ENCODE measurements at places on chromosomes 3 and 15. TPM values are rescaled to one million over a fixed set of nuclear protein-coding genes. Genes with fewer than 3 reads are reported as not detected.

- DNase-seq = no peak
Observed at GRCh38 chr3:188279502-188280335, 125.8 kb downstream of the LPP start.

DNA sequence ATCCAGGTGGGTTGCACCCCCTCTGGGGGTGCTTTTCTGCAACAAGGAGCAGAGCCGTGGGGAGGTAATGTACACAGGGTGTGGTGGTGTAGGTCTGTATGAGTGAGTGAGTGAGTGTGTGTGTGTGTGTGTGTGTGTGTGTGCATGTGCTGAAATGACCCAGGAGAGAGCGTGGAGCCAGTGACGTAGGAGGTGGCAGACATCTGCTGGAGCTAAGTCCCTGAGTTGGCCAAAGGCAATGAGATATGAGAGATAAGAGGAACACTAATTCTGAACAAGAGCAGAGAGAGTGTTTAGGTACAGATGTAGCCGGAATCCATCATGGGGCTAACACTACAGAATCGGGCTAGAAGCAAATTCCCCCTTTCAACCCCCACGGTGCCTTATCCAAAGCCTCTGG is 27.6 kb downstream of the BDH1 start:
- no peak for DNase-seq

GRCh38 chr3:58521917-58522631 is 14.9 kb downstream of the ACOX2 start:
- no peak for DNase-seq

CCDC33 gene
- 0.84 TPM for total RNA-seq

TYRO3 gene
- total RNA-seq = 106 TPM

DNA sequence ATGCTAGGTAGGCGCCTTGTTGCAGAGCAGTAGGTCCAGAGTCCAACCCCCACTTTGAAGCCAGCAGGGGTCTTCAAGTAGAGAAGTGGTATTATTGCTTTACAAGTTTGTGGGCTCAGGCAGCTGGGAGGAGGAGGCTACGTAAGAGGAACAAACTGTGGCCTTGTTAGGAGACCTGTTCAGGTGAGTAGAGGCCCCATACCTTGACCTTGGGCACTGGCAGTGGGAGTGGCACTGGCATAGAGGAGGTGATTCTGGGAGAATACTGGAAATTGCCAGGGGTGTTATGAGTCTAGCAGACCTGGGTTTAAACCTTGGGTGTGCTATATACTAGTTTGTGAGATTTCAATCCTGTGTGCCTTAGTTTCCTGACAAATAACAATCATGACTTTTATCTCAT is 34.6 kb upstream of the SCAANT1 start:
- DNase-seq = no peak

DNA sequence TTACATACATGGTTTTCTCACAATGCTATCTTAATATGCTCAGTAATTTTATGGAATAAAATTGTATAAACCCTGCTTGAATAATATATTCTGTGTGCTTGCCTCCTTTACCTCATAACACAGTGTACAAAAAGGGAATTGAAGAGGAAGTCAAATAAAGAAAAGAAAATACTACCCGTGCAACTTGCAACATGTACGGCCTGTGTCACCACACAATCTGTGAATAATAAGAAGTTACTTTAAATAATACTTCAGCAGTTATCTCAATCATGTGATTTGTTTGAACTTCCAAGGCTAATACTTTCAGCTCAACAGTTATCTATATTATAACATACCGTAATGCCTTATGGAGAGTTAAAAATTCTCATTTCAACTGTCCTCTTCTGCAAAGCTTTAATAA is 58.1 kb upstream of the SATB1 start:
- no peak for DNase-seq

GRCh38 chr3:73656241-73656890 is 31.6 kb upstream of the PDZRN3 start:
- no peak for DNase-seq

TMEM202 gene
- total RNA-seq = not detected

STRA6 gene
- total RNA-seq = 17.9 TPM

- DNase-seq = no peak
Observed at GRCh38 chr3:107939691-107940442, 151.0 kb downstream of the CD47 start.

- no peak for DNase-seq
Observed at GRCh38 chr15:90334304-90334731, 17.8 kb upstream of the ZNF774 start.

- no peak for DNase-seq
Observed at GRCh38 chr3:123339302-123339701, 109.6 kb downstream of the ADCY5 start.

- no peak for DNase-seq
Observed at GRCh38 chr15:22265056-22265945, 185.0 kb downstream of the OR4M2 start.

LARP6 gene
- 17.5 TPM for total RNA-seq

CPB1 gene
- not detected for total RNA-seq

FAM131A gene
- 15.4 TPM for total RNA-seq

- DNase-seq = no peak
Observed at GRCh38 chr3:155602307-155602706, 142.6 kb downstream of the PLCH1 start.

DNA sequence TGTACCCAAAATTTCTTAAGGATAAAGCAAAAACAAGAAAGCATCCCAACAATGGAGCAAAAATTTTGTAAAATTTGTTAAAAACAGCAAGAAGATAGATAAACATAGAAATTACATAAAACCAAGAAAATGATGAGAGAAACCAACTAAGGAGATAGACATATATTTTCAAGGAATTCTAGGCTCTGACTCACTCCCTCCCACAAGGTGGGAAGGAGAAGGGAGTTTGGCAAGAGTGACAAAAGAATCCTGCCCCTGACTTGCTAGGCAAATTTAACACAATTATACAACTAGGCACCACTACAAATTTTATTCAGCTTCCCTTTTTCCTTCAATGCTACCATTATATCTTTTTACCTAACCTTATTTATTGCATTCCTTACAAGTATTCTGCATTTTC is 70.9 kb downstream of the MYO9A start:
- DNase-seq = no peak

DNA sequence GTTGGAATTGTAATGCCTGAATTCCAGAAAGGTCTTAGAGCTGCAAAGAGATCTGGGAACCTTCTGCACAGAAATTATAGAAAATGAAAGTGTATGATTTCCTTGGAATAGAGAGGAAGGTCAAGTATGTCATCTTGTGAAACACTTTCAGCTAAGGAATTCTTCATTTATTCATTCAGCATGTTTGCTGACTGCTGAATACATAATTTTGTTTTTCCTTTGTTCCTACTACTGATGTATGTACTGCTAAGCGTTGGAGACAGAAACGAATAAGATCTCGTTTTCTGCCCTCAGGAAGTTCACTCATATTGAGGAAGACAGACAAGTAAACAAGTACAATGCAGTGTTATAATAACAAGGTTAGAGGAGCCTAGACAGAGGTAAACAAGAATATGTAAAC is 14.3 kb upstream of the IL20RB start:
- no peak for DNase-seq

GRCh38 chr3:71585131-71585530 is 1.6 kb upstream of the FOXP1 start:
- DNase-seq = no peak

- DNase-seq = no peak
Observed at GRCh38 chr3:175346573-175347356, 487.6 kb downstream of the NAALADL2 start.

ZXDC gene
- total RNA-seq = 40.0 TPM

- DNase-seq = no peak
Observed at GRCh38 chr15:73771385-73772045, 18.4 kb upstream of the INSYN1 start.

GRCh38 chr3:65252266-65252665 is 564.5 kb upstream of the ADAMTS9 start:
- no peak for DNase-seq

DNA sequence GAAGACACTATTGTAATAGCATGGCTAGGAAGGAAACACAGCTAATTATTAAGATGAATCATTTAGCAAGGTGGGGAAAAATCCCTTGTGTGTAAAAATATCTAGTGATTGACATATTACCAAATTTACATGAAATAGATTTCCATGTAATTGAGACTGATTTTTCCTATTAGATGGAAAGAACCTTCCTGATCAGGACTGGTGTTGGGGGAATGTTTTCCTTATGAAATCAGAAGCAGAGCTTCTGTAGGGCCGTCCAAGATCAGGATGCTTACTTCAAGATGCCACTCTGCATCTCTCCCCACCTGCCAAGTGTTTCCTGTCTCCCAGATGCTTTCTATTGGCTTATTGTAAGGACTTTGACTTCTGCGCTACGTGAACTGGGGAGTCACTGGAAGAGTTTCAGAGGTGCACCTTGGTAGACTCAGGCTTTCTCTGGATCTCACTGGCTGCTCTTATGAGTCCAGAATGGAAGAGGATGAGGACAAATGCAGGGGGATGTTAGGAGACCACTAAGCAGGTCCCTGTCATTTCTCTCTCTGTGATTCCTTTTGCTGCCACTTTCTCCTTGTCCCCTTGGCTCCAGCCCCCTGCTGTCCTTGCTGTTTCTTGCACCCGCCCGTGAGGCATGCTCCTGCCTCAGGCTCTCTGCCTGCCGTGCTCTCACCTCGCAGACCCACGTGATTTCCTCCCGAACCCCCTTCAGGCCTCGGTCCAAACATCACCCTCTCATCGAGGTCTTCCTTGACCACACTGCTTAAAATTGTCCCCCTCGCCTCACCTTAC is 30.1 kb downstream of the BTD start:
- DNase-seq = no peak
